ENCODE measurements at places on chromosomes 12 and 14. TPM values are rescaled to one million over a fixed set of nuclear protein-coding genes. Genes with fewer than 3 reads are reported as not detected.

The LRRK2 gene
- total RNA-seq = 1.3 TPM

The MIP gene
- total RNA-seq = not detected

The DEGS2 gene
- total RNA-seq = not detected

The ACOT4 gene
- total RNA-seq = 1.7 TPM

The CISTR gene
- total RNA-seq = not detected

The FITM1 gene
- not detected for total RNA-seq

The SARNP gene
- total RNA-seq = 86.7 TPM

The CCDC197 gene
- not detected for total RNA-seq

The LRP1-AS gene
- not detected for total RNA-seq

The TAS2R19 gene
- 7.8 TPM for total RNA-seq

The ANO4 gene
- total RNA-seq = 13.8 TPM

The TAS2R8 gene
- total RNA-seq = 0.43 TPM

The KLRF1 gene
- 0.32 TPM for total RNA-seq

The KRT72 gene
- not detected for total RNA-seq

The TSPAN19 gene
- total RNA-seq = not detected

The USP44 gene
- total RNA-seq = 5.2 TPM

The FGF6 gene
- total RNA-seq = not detected

The AKAP5 gene
- 3.0 TPM for total RNA-seq

The TDRD9 gene
- total RNA-seq = 0.32 TPM

The KCNC2 gene
- 0.43 TPM for total RNA-seq

The TMEM229B gene
- total RNA-seq = 0.64 TPM

The KRT82 gene
- not detected for total RNA-seq

The TMCC3 gene
- total RNA-seq = 1.6 TPM

The TFCP2 gene
- 7.8 TPM for total RNA-seq

The TAS2R7 gene
- total RNA-seq = not detected

The PIWIL1 gene
- not detected for total RNA-seq

The NTN4 gene
- 51.9 TPM for total RNA-seq

The TAS2R46 gene
- 4.2 TPM for total RNA-seq

The FAM222A gene
- 0.43 TPM for total RNA-seq

The CLEC2B gene
- 40.6 TPM for total RNA-seq

The CFAP251 gene
- total RNA-seq = 6.8 TPM

The CHD8 gene
- 59.3 TPM for total RNA-seq
